HFF-Myc (cell line): ENCODE measurements at places on chromosomes 7 and 10.

DNA sequence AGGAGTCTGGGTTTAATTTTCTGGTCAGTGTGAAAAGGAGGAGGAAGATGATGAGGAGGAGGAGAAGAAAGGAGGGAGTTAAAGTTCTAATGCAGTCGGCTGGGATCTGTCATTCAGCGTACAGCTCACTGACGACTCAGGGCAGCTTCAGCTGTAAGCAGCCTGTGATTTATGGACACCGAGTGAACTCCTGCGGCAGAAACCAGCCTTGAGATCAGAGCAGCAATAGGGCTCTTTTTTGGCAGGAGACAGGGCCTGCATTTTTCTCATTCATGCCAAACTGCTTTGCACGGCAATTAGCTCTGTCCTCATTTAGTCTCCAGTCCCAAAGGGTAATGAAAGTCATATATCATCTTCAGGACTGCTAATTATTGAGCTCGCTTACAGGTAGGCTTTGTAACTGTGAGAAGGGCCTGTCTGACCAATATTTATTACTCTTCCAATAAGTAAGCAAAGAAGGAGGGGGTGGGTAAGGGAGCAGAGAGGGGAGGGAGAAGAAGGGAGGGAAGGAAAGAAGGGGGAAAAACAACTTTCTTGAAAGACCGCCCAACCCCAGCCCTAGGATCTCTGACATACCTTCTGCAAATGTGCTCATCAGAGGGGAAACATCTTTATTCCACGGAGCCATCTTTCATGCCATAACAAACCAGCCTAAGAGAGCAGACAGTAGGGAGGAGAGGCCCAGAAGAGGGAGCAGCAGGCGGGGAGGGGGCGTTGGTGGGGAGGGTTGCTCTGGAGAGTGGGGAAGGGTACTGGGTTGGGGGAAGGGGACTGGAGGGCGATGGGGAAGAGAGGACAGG, 48.1 kb upstream of the COMTD1 start:
- DNase-seq, result no peak

- DNase-seq, result no peak
Observed at GRCh38 chr10:14322526-14323188, 8.1 kb downstream of the FRMD4A start.

GRCh38 chr10:43420369-43421200, 11.6 kb upstream of the HNRNPF start:
- DNase-seq, result peak; percentile 52

DNA sequence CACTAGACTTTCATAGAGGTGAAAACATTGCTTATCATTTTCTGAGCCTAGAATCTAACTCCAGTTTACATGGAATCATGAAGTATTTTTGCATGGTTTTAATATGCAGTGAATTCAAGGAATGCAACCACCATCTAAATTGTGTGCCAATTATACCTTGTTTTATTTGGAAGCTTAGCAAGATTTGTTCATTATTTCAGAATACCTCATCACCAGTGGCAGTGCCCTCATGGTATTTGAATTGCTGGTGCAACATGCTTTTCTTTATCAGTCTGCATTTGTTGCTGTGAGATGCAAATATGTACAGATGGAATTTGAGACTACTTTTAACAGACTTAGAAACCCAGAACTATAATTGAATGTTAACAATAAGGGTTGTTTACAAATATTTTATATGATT, 18.7 kb upstream of the ZNF800 start:
- DNase-seq, result no peak

GRCh38 chr10:97518301-97519043, 19.7 kb downstream of the UBTD1 start:
- DNase-seq, result no peak

- DNase-seq, result no peak
Observed at GRCh38 chr10:124076148-124076733, 17.2 kb downstream of the CHST15 start.

GRCh38 chr7:113368256-113368655, 249.9 kb upstream of the SMIM30 start:
- DNase-seq, result no peak

DNA sequence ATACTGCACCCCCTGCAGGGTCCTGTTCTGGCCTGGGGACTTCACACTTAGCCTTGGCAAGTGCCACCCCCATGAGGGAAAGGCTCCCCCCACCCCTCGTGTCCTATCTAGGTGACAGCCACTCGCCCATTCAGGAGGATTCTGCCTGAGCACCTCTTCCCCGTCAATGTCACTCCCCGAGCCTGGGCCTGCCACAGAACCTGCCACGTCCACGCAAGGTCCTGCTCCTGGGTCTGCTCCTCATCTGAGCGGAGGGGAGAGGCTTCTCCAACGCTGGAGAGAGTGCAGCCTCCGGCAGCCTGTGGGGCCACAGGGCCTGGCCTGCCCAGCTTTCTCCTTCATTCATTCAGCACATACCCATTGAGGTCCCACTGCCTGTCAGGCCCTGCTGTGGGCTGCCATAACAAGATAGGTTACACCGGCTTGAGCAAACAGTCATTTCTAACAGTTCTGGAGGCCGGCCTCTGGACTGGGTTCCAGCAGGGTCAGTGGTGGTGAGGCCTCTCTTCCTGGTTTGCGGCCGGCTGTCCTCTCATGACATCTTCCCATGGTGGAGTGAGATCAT, 92.0 kb upstream of the RET start:
- DNase-seq, result no peak

GRCh38 chr7:33872870-33873269, 32.5 kb upstream of the BMPER start:
- no peak for DNase-seq

DNA sequence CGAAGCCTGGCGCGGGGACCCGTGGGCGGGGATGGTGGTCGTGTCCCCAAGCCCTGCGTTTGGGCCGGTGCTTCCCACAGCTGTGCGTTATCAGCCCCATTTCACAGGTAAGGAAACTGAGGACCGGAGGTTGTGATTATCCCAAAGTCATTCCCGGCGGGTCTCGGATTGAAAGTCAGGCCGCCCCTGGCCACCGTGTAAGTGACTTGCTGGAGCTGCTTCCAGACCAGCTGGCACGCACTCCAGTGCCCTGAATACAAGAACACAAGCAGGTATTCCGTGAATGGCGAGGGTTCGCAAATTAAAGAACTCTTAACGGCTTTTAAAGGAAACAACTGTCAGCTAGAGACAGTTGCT, 675 bp upstream of the ATE1 start:
- DNase-seq, result no peak

DNA sequence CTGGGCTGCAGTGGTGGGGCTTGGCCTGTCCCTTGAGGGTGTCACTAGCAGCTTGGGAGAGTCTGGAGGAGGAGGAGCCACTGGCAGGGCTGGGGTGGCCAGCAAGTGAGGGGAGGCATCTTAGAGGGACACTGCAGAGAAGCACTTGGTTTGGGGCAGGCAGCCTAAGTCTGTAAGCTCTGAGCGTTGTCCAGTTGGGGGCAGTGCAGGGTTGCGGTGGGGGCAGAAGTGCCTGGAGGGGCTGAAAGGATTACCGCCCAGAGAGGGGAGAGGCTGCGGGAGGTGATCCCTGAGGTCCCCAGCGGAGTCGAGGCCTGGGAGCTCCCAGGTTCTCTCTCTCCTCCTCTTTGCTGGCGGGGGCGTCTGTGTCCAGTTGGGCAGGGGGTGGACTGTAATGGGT, 7.4 kb downstream of the ADCYAP1R1 start:
- no peak for DNase-seq

DNA sequence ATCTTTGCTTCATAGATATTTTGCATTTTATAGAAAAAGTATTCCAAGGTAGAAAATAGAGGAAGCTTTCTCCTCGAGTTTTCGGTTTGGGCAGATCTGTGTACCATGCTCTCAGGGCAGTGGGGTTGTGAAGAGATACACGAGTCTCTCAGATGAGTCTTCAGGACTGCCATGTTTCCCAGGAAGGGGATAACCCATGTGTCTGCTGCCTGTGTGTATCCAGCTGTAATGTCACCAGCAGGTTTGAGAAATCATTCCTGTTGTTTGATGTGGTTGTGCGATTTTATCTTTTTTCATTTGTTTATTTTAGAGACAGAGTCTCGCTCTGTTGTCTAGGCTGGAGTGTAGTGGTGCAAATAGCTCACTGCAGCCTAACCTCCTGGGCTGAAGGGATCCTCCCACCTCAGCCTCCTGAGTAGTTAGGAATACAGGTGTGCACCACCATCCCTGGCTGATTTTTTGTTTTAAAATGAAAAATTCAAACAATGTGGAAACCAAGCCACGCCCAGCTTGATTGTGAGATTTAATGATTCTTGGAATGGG, 48.9 kb downstream of the SNX10 start:
- DNase-seq, result no peak

DNA sequence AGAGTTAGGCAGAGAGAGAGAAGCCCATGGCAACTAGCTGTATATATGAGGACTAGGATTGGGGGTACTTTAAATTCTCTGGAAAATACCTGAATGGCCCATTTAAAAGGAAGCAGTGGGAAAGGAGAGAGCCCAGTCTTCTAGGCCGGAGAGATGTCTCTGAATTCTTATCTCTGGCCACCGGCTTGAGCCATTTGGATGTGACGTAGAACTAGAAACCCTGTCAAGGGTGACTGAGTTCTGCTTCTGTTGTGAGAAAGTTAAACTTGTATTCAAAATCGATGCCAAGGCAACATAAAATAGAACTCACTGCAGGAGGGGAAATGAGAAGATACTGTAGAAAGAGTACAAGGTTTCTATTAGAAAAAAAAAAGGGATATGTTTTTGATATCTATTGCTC, 6.3 kb upstream of the GSTK1 start:
- DNase-seq, result no peak

- DNase-seq, result no peak
Observed at GRCh38 chr10:124279298-124279697, 139.4 kb downstream of the OAT start.

- no peak for DNase-seq
Observed at GRCh38 chr10:6310977-6311376, 108.2 kb downstream of the PFKFB3 start.

DNA sequence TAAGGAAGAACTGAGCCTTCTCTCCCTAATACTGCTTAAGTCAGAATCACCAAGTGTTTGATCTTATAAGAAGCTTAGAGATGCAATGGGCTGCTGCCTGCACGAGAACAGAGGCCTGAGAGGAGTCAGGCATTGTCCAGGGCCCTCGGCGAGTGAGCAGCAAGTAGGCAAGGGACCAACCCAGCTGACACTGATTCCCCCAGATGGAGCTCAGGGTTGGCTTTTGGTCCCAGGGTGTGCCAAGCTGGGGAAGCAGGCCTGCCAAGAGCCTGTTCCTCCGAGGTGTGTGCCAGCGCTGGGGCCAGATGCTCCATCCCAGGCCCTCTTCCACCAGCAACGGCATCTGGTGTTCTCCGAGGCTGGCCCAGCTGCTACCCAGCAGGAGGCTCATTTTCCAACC, 222.0 kb upstream of the ZMIZ1 start:
- no peak for DNase-seq

GRCh38 chr7:28984631-28985030, 26.5 kb upstream of the TRIL start:
- DNase-seq, result peak; percentile 75

GRCh38 chr10:101223274-101224059, 5.8 kb downstream of the LBX1 start:
- no peak for DNase-seq

- peak; percentile 33 for DNase-seq
Observed at GRCh38 chr10:133335246-133336117, 1.2 kb downstream of the CALY start.
